SJCRH30 (cell line): ENCODE measurements at places on chromosomes 4 and X.

DNA sequence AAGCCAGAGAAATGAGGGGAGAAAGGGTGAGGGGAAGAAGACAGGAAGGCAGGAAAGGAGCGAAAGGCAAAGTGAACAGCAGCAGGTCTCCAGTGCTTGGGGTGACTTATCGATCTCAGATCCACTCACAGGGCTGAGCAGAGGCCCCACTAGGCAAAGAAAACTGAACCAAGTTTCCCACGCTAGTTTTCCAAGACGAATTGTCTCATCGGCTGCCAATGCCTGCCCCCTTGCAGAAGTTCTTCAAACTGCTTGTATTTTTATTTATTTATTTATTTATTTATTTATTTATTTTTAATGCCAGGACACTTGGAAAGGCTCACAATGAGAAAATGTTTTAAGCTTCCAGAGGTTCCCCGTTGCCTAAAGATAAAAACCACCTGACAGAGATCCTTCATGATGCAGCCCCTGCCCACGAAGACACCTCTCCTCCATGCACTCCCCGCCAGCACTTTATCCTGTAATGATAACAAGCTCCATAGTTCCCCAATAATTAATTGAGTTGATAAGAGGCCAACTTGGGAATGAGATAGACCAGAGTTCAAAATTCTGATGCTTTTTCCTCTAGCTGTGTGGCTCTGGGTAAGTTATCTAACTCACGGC is 43.2 kb downstream of the QDPR start:
- no peak overlapping the region for H3K27ac ChIP-seq
- H3K4me3 ChIP-seq: no peak overlapping the region
- DNase-seq: peak; percentile 57
- no peaks in the 10 kb centered on the region for H3K4me1 ChIP-seq

DNA sequence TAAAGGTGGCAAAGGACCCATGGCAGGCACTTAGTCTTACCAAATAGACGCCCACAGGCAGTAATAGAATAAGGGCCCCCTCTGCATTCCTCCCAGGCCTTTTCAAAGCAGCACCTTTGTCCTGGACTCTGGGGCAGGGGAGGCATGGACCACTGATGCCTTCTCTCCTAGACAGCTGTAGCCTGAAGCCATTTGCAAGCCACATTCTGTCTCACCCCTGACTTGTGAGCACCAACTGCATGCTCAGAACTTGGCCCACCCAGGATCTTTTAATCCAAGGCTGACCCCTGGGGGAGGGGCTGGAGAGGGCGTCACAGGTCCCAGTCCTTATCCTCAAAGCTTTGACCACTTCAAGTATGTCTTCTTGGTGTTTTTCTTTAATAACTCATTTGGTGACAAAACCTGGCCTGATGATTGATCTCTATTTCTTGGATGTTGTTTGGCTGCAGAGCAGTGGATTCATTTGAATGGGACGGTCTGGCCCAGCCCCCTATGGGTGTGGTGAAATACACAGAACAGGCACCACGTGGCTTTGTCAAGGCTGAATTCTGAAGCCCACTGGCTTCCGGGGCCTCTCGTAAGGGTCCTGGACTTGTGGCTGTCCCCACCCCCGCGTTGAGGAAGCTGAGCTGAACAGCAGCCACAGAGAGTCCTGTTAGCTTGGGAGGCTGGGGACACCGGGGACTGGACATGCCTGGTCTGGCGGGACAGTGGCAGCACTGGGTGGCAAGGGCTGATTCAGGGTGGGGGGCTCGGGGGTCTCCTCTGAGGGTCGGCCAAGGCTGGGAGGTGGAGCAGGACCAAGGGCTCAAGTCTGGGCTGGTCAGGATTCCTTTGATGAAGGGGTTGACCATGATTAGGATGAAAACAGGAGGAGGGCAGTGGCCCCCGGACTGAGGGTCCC is 36.6 kb downstream of the ADRA2C start:
- H3K27ac ChIP-seq: peak overlapping the region; percentile 77
- H3K27me3 ChIP-seq: peaks cover 4% of the 10 kb centered on the region; the same call in 1 of the 2 replicates
- H3K4me1 ChIP-seq: peaks cover 17% of the 10 kb centered on the region
- peak overlapping the region; percentile 25 for H3K4me3 ChIP-seq

- H3K4me3 ChIP-seq: no peak overlapping the region
- no peak overlapping the region for H3K27ac ChIP-seq
- no peaks in the 10 kb centered on the region for H3K36me3 ChIP-seq
- H3K27me3 ChIP-seq: no peaks in the 10 kb centered on the region
- no peak for DNase-seq
- H3K4me1 ChIP-seq: peaks cover 21% of the 10 kb centered on the region
Measured at GRCh38 chrX:39574178-39574577, 523.6 kb downstream of the BCOR start.

GRCh38 chr4:158102904-158103303 is 69.9 kb downstream of the GASK1B start:
- H3K27ac ChIP-seq: no peak overlapping the region
- no peaks in the 10 kb centered on the region for H3K36me3 ChIP-seq
- H3K27me3 ChIP-seq: no peaks in the 10 kb centered on the region
- no peak overlapping the region for H3K4me3 ChIP-seq
- H3K4me1 ChIP-seq: no peaks in the 10 kb centered on the region
- no peak for DNase-seq

- no peaks in the 10 kb centered on the region for H3K4me1 ChIP-seq
- H3K4me3 ChIP-seq: no peak overlapping the region
- DNase-seq: no peak
- H3K27me3 ChIP-seq: no peaks in the 10 kb centered on the region
Measured at GRCh38 chrX:70038951-70039350, 10.8 kb downstream of the AWAT2 start.

GRCh38 chrX:19272452-19272851 is 71.3 kb upstream of the PDHA1 start:
- no peaks in the 10 kb centered on the region for H3K27me3 ChIP-seq
- H3K4me3 ChIP-seq: no peak overlapping the region
- H3K36me3 ChIP-seq: no peaks in the 10 kb centered on the region

- H3K27ac ChIP-seq: no peak overlapping the region
- no peaks in the 10 kb centered on the region for H3K36me3 ChIP-seq
- H3K4me3 ChIP-seq: no peak overlapping the region
- H3K4me1 ChIP-seq: peaks cover 20% of the 10 kb centered on the region; the same call in 1 of the 2 replicates
Measured at GRCh38 chr4:87532907-87533306, 3.7 kb upstream of the SPARCL1 start.

GRCh38 chr4:148330724-148331123 is 111.5 kb downstream of the NR3C2 start:
- no peaks in the 10 kb centered on the region for H3K36me3 ChIP-seq
- no peaks in the 10 kb centered on the region for H3K4me1 ChIP-seq
- H3K4me3 ChIP-seq: no peak overlapping the region
- no peak overlapping the region for H3K27ac ChIP-seq
- no peak for DNase-seq
- no peaks in the 10 kb centered on the region for H3K27me3 ChIP-seq

DNA sequence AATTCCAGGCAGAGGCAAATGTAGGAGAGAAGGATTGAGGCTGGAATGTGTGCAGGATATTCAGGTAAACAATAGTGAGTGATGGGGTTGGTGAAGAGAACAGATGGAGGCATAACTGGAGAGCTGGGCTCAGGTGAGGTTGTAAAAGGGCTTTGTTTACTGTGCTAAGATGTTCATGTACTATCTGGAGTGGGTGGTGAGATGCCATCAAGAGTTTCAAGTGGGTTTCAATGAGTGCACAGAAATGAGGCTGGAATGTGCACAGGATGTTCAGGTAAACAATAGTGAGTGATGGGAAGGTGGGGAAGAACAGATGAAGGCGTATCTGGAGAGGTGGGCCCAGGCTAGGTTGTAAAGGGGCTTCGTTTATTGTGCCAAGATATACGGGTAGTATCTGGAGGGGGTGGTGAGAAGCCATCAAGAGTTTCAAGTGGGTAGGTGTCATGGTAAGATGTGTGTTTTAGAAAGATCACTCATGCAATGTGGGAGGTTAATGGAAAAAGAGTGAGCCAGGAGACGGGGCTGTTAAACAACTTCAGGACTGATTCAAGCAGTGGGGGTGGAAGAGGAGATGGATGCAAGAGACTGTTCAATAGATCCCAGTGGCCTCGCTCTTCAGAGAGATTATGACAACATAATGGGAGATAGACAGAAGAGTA is 25.4 kb upstream of the NMU start:
- no peaks in the 10 kb centered on the region for H3K4me1 ChIP-seq
- H3K4me3 ChIP-seq: no peak overlapping the region
- peaks cover 10% of the 10 kb centered on the region; the same call in 1 of the 2 replicates for H3K27me3 ChIP-seq
- H3K27ac ChIP-seq: no peak overlapping the region

DNA sequence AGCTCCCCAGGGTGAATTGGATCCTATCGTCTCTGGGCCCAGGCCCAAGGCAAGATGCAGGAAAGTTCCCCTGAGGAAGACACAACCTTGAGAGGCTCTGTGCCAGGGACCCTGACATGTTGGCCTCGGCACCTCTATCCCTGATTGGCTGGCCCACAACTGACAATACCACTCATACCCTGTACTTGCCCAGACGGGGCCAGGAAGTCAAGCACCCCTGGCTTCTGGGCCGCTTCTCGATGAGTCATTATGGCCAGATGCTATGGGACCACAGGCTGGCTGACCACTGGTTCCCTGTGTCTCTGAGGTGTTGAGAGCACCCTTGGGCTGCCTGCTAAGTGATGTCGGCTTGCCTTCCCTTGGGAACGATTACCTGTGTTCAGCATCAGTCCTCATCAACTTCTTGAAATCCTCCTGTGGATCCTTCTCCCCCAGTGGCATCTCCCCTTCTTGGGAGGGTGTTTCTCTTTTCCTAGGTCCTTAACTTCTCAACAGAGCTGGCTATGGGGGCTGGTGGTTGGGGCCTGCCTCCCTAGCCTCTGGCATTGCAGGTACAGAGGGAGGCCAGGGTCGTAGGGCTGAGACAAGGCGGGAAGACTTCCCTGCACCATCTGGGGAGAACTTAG is 54.5 kb upstream of the MAMLD1 start:
- no peak overlapping the region for H3K27ac ChIP-seq
- no peaks in the 10 kb centered on the region for H3K36me3 ChIP-seq
- H3K4me3 ChIP-seq: no peak overlapping the region
- no peaks in the 10 kb centered on the region for H3K27me3 ChIP-seq
- no peaks in the 10 kb centered on the region for H3K4me1 ChIP-seq

DNA sequence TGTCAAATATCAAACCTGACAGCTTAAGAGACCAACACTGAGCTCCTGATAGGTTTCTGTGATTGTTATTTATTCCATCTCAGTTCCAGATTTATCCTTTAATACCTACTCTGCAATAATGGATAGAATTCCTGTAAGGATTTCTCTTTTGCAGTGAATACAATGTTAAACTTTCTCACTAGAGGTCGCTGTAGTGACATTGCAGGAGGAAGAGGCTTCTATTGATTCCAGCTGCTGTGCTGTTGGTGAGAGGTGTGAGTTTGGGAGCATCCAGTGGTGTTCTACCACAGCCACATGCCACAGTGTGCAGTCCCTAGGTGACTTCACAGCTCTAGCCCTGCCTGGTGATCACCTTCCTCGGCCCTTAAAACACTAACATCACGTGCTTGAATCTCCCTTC is 34.6 kb upstream of the DCAF8L2 start:
- H3K36me3 ChIP-seq: no peaks in the 10 kb centered on the region
- DNase-seq: peak; percentile 36
- no peaks in the 10 kb centered on the region for H3K4me1 ChIP-seq
- H3K27me3 ChIP-seq: no peaks in the 10 kb centered on the region
- no peak overlapping the region for H3K27ac ChIP-seq

- peak overlapping the region; percentile 46 for H3K27ac ChIP-seq
- H3K4me3 ChIP-seq: peak overlapping the region; percentile 58
- H3K36me3 ChIP-seq: no peaks in the 10 kb centered on the region
- no peaks in the 10 kb centered on the region for H3K27me3 ChIP-seq
- peak; percentile 25 for DNase-seq
Measured at GRCh38 chrX:105821471-105822121, 743 bp upstream of the NRK start.

DNA sequence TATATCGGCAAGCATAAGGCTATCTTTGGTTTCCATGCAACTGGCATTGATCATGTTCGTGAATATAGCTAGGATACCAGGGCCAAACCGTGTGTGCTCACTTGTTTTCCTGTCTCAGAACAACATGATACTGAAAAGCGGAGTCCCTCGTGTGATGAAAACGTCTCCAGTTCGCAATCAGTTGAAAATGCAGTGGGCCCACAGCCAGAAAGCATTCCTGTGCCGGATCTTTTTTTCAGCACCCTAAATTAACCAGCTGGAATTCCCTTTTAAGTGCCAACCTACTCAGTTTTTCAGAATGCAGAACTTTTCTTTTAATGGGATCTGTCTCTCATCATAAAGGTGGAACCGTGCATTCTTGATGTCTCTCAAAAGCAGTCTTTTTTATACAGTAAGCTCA is 130.8 kb upstream of the FRG1 start:
- H3K27me3 ChIP-seq: no peaks in the 10 kb centered on the region
- H3K27ac ChIP-seq: no peak overlapping the region
- DNase-seq: no peak
- H3K36me3 ChIP-seq: no peaks in the 10 kb centered on the region

DNA sequence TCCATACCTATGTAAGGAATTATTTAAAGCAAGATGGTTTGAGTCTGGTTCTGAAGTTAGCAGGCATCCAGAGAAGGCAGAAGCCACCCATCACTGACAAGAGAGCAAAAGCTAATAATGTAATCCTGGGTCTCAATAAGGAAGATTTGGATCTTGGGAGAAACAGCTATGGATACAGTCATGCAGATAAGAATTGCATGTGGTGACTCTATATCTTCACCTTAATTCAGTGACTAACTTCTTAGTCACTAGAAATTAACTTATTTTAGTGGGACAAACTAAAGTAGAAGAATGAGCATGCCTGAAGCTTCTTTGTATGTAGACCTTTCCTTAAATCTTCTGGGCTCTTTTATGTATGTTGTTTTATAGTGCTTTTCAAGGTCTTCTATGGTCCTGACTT is 66.6 kb downstream of the ATP10D start:
- DNase-seq: no peak
- no peak overlapping the region for H3K4me3 ChIP-seq
- H3K27ac ChIP-seq: no peak overlapping the region
- H3K27me3 ChIP-seq: no peaks in the 10 kb centered on the region
- peaks cover 12% of the 10 kb centered on the region for H3K4me1 ChIP-seq

DNA sequence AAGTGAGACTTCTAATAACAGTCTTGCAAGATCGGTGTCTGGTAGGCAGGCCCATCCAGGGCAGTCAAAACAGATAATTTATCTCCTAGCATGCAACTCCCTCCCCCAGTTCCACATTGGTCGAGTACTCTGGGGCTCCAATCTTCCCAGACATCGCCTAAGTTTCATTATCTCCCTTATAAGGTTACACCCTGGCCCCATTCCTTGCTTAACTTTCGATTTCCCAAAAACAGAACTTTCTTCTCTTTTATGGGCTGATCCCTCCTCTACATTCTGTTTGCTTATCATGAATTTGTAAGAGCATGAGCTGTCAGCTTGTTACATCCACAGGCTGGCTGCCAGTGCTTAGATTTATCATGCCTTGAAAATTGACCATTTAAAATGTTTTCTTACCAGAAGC is 471.3 kb downstream of the TECRL start:
- no peaks in the 10 kb centered on the region for H3K27me3 ChIP-seq
- no peak overlapping the region for H3K27ac ChIP-seq
- H3K4me1 ChIP-seq: no peaks in the 10 kb centered on the region
- H3K36me3 ChIP-seq: no peaks in the 10 kb centered on the region
- H3K4me3 ChIP-seq: no peak overlapping the region
